Activated CD4-positive, alpha-beta T cell treated with anti-CD3 and anti-CD28 coated beads, Interleukin-2, amount 10 ng/mL, durations not matched to agents 7 days and 5 days (primary cell): ENCODE measurements at places on chromosomes 3 and 15. TPM values are rescaled to one million over a fixed set of nuclear protein-coding genes. Genes with fewer than 3 reads are reported as not detected.
A peak's percentile ranks its signal among the peaks of the same experiment; 100 is the strongest.

- H3K4me3 ChIP-seq = no peak overlapping the region
- H3K27me3 ChIP-seq = peaks cover 1% of the 10 kb centered on the region
- no peak overlapping the region for H3K27ac ChIP-seq
- peaks cover 25% of the 10 kb centered on the region for H3K36me3 ChIP-seq
- no peak for DNase-seq
Observed at GRCh38 chr15:91861223-91861622, 7.7 kb downstream of the SLCO3A1 start.

- no peak for DNase-seq
- H3K27ac ChIP-seq = peak overlapping the region; percentile 89
- peaks cover 14% of the 10 kb centered on the region for H3K36me3 ChIP-seq
Observed at GRCh38 chr3:33437556-33438283, 2.5 kb downstream of the UBP1 start.

GRCh38 chr3:30775040-30775439, 119.4 kb downstream of the GADL1 start:
- H3K27me3 ChIP-seq = no peaks in the 10 kb centered on the region
- DNase-seq = no peak
- H3K4me3 ChIP-seq = no peak overlapping the region
- H3K36me3 ChIP-seq = no peaks in the 10 kb centered on the region
- H3K27ac ChIP-seq = no peak overlapping the region

RFC4 gene
- total RNA-seq = 105 TPM

- no peak for DNase-seq
- H3K27me3 ChIP-seq = no peaks in the 10 kb centered on the region
- H3K4me3 ChIP-seq = no peak overlapping the region
- H3K36me3 ChIP-seq = peaks cover 12% of the 10 kb centered on the region
- H3K4me1 ChIP-seq = peaks cover 3% of the 10 kb centered on the region
Observed at GRCh38 chr3:23961066-23961465, 16.0 kb downstream of the NR1D2 start.

HCLS1 gene
- 339 TPM for total RNA-seq

- H3K27me3 ChIP-seq = no peaks in the 10 kb centered on the region
- H3K36me3 ChIP-seq = peaks cover 24% of the 10 kb centered on the region
- H3K4me1 ChIP-seq = peaks cover 15% of the 10 kb centered on the region
- H3K27ac ChIP-seq = no peak overlapping the region
- DNase-seq = no peak
- H3K4me3 ChIP-seq = no peak overlapping the region
Observed at GRCh38 chr3:72816862-72817355, 31.3 kb downstream of the SHQ1 start.

GRCh38 chr15:77632534-77633133, at the start of gene LINGO1:
TSS of gene LINGO1 (minus strand) at chr15:77632912. CDS start at chr15:77632315, 597 bp downstream.
- peaks cover 7% of the 10 kb centered on the region for H3K4me1 ChIP-seq
- H3K27me3 ChIP-seq = peaks cover 50% of the 10 kb centered on the region
- no peaks in the 10 kb centered on the region for H3K36me3 ChIP-seq
- no peak for DNase-seq
- no peak within 1 kb of the TSS for H3K4me3 ChIP-seq

DNA sequence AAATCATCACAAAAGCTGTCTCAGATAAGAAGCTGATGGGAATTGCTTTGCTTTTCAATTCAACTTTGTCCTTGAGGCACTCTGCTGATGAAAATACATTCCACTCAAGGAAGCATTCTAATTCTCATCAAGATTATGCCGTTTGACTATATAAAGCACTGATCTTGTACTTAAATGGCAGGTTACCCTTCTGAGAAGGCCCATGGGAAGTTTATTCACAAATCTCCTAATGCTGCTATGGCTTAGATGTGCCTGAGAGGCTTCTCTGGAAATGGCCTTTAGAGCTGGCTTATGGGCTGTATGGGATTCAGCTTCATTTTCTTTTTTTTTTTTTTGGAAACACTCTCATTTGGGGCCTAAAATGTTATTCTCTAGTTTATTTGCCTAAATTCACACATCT, 69.7 kb upstream of the ARNT2 start:
- no peaks in the 10 kb centered on the region for H3K36me3 ChIP-seq
- H3K27me3 ChIP-seq = peaks cover 6% of the 10 kb centered on the region

RHOA gene
- total RNA-seq = 467 TPM
